Myocyte (in vitro differentiated cells): ENCODE measurements at places on chromosomes 3 and 15. TPM values are rescaled to one million over a fixed set of nuclear protein-coding genes. Genes with fewer than 3 reads are reported as not detected.

GRCh38 chr3:194150252-194150934 lies 14.4 kb downstream of the HES1 start:
- DNase-seq: no peak

DNA sequence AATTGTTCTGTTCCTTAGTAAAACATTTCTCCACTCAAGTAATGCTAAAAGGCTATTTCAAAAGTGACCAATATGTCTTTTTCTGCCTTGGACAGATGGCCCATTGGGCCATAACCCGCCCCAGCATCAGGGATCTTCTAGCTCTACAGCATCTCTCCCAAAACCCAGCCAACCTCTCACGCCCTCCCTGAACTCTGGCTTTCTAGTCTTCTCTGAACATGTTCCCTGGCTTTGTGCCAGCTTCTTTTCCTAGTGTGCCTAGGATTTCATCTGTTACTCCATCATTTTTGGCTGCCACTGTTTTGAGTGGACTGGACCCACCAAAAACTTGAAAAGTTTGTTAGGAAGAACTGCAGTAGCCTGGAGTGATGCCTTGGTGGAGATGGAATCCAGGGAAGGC lies 30.7 kb downstream of the TRPM1 start:
- no peak for DNase-seq

KLHDC8B gene
- total RNA-seq: 28.7 and 45.0 TPM in 2 replicates

DNA sequence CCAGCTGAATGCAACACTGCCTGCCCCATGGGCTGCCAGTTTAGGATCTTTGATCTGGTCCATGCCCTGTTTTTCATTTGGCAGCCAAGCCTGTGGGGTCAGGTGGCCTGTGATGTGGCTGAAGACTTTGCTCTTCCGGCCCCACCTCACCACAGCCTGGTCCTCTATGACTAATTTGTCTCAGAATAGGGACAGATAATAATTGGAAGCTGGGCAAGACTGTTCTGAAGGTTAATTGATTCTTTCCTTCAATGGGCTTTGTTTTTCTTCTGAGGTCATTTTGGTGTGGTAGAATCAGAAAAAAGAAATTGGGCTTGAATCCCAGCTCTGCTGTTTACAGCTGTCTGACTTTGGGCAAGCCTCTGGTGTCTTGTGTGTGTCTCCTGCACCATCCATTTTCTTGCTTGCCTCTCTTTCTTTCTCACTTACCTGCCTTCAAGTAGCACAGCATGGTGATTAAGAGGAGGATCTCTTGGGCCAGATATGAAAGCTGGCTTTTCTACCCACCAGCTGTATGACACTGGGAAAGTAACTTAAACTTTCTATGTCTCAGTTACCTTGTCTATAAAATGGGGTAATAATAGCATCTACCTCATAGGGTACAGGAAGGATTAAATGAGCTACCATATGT lies 24.2 kb downstream of the ABHD2 start:
- DNase-seq: peak; percentile 89

CEP97 gene
- total RNA-seq: 21.1 and 27.8 TPM in 2 replicates

DNA sequence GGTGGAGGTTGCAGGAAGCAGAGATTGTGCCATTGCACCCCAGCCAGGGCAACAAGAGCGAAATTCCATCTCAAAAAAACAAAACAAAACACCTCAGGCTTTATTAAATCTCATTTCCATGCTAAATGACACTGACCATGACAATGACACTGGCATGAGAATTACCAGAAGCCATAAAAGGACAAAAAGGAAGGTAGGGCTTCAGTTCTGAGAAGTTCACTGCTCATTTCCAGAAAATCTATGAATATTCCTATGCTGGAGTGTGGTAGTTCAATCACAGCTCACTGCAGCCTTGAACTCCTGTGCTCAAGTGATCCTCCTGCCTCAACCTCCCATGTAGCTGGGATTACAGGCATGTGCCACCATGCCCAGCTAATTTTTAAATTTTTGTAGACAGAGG lies 44.7 kb downstream of the PCNP start:
- DNase-seq: no peak

- DNase-seq: no peak
Measured at GRCh38 chr3:71464613-71465012, 118.9 kb downstream of the FOXP1 start.

TRPM1 gene
- not detected in 2 replicates for total RNA-seq
